Kidney (tissue), 22 donors: ENCODE measurements at places on chromosomes 6 and 20.

DNA sequence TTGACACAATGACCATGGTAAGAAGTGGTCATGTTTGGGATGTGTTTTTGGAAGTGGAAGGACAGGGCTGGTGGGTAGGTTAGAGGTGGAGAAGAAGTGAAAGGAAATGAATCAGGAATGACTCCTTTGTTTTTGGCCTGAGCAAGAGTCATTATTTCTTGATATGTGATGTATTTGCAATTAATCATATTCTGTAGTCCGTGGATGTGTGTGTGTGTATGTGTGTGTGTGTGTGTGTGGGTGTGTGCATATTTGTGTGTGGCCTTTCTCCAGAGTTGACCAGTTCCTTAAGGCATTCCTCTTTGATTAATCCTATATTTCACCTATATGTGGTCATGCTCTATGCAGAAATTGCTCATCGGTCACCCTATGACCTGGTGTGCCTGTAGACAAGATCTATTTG is 130.7 kb downstream of the UTRN start:
- H3K27me3 ChIP-seq: no peaks in the 10 kb centered on the region
- DNase-seq: no peak

- no peaks in the 10 kb centered on the region for H3K4me1 ChIP-seq
- H3K27me3 ChIP-seq: no peaks in the 10 kb centered on the region
- no peak overlapping the region for H3K27ac ChIP-seq
- H3K4me3 ChIP-seq: no peak overlapping the region
Measured at GRCh38 chr6:20178327-20178726, 33.9 kb downstream of the MBOAT1 start.

DNA sequence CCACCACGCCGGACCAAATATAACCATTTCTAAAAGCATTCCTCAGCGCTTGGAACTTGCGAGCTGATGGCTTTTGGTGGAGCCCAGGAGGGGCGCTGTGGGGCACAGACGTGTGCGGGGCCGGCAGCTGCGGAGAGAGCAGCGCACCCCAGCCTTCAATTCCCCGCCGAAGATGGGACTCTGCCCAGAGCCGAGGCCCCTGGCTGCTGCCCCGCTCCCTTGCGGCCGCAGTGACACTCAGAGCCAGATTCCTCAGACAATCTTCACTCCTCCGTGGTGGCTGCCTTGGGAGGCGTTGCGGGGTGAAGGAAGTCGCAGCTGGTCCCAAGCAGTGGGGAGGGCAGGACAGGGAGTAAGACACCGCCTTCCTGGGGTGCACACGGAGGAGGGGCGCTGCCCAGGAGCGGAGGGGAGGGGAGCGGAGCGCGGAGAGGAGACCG is 87.7 kb downstream of the TMEM242 start:
- peak overlapping the region; percentile 35 for H3K27ac ChIP-seq
- no peaks in the 10 kb centered on the region for H3K36me3 ChIP-seq
- peaks cover 2% of the 10 kb centered on the region for H3K27me3 ChIP-seq
- peak overlapping the region; percentile 56 for H3K4me3 ChIP-seq

GRCh38 chr6:48570656-48571055 is 459.7 kb upstream of the PTCHD4 start:
- H3K4me1 ChIP-seq: no peaks in the 10 kb centered on the region
- H3K4me3 ChIP-seq: no peak overlapping the region
- H3K36me3 ChIP-seq: no peaks in the 10 kb centered on the region
- DNase-seq: no peak
- no peaks in the 10 kb centered on the region for H3K27me3 ChIP-seq

GRCh38 chr20:22740829-22741228 is 156.5 kb upstream of the FOXA2 start:
- H3K27me3 ChIP-seq: no peaks in the 10 kb centered on the region
- no peak for DNase-seq
- no peak overlapping the region for H3K27ac ChIP-seq
- no peaks in the 10 kb centered on the region for H3K36me3 ChIP-seq

DNA sequence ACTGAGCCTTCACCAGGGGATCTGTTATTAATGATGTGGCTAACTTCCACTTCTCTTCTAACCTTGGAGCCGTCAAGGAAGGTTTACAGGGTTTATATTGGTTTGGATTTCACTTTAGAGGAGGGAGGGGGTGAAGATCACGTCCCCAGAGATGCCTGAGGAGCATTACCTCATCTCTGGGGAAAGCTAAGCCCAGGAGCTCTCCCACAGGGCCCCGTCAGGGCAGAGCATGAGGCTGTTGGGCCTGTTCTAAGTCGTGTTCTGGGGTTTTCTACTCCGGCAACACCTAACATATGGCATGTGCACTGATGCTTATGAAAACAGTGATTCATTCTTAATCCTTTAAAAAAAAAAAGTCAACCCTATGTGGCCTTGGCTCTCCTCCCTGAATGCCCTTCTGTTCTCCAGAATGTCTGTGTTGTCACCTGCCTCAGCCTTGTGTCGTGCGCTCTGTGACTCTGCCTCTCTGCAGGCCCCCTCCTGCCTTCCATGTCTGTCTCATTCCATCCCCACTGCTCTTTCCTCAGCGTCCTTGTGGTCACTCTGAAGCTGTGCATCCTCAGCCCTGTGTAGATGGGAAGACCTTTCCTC is 97.4 kb upstream of the JARID2 start:
- no peak overlapping the region for H3K4me3 ChIP-seq
- H3K27ac ChIP-seq: no peak overlapping the region
- DNase-seq: peak; percentile 55
- no peaks in the 10 kb centered on the region for H3K4me1 ChIP-seq

DNA sequence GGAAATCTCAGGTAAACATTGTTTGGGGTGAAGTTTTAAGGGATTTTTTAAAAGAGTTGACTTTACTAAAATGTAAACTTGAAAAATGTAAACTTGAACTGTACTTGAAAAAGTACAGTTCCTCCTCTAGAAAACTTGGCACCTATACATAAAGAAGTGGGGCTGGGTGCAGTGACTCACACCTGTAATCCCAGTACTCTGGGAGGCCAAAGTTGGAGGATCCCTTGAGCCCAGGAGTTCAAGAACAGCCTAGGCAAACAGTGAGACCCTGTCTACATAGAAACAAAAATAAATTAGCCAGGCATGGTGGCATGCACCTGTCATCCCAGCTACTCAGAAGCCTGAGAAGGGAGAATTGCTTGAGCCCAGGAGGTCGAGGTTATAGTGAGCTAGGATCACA is 7.2 kb downstream of the BTBD9 start:
- H3K36me3 ChIP-seq: no peaks in the 10 kb centered on the region
- H3K27me3 ChIP-seq: no peaks in the 10 kb centered on the region
- no peak overlapping the region for H3K27ac ChIP-seq

DNA sequence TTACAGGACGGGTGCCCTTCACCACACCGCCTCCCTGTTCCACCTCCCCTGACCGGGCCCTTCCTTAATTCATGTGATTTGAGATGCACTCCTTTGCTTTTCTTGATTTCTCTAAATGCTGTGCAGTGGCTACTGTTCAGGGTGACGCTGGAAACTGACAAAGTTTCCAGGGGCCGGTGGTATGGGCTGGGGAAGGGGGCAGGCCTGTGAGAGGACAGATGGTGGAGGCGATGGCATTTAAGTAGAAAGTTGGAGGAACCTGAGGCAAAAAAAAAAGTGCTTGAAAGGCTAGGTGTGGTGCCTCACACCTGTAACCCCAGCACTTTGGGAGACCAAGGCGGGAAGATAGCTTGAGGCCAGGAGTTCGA is 121.6 kb upstream of the RNF24 start:
- H3K27ac ChIP-seq: no peak overlapping the region
- no peak for DNase-seq
- no peaks in the 10 kb centered on the region for H3K27me3 ChIP-seq
- H3K4me1 ChIP-seq: no peaks in the 10 kb centered on the region

- peak; percentile 77 for DNase-seq
- H3K36me3 ChIP-seq: no peaks in the 10 kb centered on the region
- no peak overlapping the region for H3K27ac ChIP-seq
- H3K4me1 ChIP-seq: no peaks in the 10 kb centered on the region
- H3K27me3 ChIP-seq: no peaks in the 10 kb centered on the region
Measured at GRCh38 chr6:150273457-150274309, 95.1 kb upstream of the IYD start.

- H3K36me3 ChIP-seq: no peaks in the 10 kb centered on the region
- no peaks in the 10 kb centered on the region for H3K4me1 ChIP-seq
- no peak overlapping the region for H3K27ac ChIP-seq
- no peaks in the 10 kb centered on the region for H3K27me3 ChIP-seq
Measured at GRCh38 chr20:10014431-10014830, 20.4 kb upstream of the ANKEF1 start.
